ENCODE measurements at places on chromosomes 11 and 22. TPM values are rescaled to one million over a fixed set of nuclear protein-coding genes. Genes with fewer than 3 reads are reported as not detected.
A peak's percentile ranks its signal among the peaks of the same experiment; 100 is the strongest.

- no peak for ATAC-seq
Measured at GRCh38 chr11:92929246-92929645, 40.2 kb upstream of the MTNR1B start.

GRCh38 chr11:70328556-70328955, 58.1 kb downstream of the PPFIA1 start:
- ATAC-seq, result no peak

GRCh38 chr11:94171693-94172440, 43.2 kb downstream of the PANX1 start:
- ATAC-seq, result peak; percentile 80

DNA sequence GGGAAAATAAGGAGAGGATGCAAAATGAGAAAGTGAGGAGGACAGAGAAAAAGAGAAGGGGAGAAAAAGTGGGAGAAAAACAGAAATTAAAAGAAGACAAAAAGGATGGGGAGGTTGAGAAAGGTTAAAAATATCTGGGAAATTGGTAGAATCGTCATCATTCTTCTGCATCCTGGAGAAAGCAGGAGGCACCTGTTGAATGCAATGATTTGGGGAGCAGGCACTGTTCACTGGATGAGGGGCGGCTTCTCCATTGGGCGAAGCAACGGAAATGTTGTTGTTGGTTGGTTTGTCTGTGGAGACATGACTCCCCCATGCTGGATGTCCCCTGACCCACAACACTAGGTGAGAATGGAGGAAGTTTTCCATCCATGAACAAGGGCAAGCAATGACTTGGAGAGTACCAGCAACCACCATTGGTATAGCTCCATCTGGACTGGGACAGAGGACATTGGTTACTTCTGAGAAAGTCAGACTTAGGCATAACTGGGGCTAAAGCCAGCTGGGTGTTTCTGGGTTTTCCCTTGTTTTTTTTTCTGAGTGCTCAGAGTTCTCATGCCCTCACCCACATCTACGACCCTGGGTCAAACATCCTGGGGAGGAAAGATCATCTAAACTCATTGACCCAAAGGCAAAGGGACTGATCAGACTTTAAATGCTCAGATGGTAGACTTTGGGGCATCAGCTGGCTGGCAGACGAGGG, 11.9 kb upstream of the CD44 start:
- ATAC-seq, result no peak

GRCh38 chr11:126525216-126525615, 169.7 kb downstream of the ST3GAL4 start:
- ATAC-seq, result no peak

GRCh38 chr22:32612834-32613233, 138.2 kb downstream of the FBXO7 start:
- ATAC-seq, result no peak

- ATAC-seq, result no peak
Measured at GRCh38 chr11:15095736-15096228, 18.9 kb upstream of the INSC start.

Gene UPK3A
- not detected for total RNA-seq

DNA sequence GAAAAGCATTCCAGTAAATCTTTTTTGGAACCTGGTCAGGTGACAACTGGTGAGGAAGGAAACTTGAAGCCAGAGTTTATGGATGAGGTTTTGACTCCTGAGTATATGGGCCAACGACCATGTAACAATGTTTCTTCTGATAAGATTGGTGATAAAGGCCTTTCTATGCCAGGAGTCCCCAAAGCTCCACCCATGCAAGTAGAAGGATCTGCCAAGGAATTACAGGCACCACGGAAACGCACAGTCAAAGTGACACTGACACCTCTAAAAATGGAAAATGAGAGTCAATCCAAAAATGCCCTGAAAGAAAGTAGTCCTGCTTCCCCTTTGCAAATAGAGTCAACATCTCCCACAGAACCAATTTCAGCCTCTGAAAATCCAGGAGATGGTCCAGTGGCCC, 24.1 kb upstream of the TTC36 start:
- ATAC-seq, result no peak

Gene SMIM35
- total RNA-seq, result 0.49 TPM

- ATAC-seq, result peak; percentile 23
Measured at GRCh38 chr11:66745356-66746235, 16.6 kb upstream of the SPTBN2 start.

- peak; percentile 6 for ATAC-seq
Measured at GRCh38 chr11:1834779-1835670, at the start of gene SYT8. Gene SYT8, plus strand, starts transcription at chr11:1834990. Its CDS starts 116 bp downstream, at chr11:1835106.

Gene ZFP91
- 64.5 TPM for total RNA-seq

DNA sequence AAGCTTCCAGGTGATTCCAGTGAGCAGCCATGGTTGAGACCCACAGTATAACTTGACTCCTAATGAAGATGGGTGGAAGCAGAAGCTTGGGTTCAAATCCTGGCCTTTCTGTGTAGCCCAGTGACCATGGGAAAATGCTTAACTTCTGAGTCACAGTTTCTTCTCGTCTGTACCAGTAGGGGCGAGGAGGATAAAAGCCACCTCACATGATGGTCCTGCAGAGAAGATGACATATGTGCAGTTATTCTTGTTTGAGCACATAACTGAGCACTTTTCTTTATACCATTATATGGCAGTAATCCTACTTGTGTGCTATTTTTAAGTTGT, 4.9 kb downstream of the TMEM109 start:
- no peak for ATAC-seq

DNA sequence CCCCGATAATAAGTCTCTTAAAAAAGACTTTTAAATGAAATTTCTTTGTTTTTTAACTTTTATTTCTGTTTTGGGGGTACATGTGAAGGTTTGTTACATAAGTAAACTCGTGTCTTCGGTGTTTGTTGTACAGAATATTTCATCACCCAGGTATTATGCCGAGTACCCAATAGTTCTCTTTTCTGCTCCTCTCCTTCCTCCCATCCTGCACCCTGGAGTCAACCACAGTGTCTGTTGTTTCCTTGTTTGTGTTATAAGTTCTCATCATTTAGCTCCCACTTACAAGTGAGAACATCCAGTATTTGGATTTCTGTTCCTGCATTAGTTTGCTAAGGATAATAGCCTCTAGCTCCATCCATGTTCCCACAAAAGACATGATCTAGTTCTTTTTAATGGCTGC, 1.6 kb upstream of the GSTP1 start:
- no peak for ATAC-seq

Gene HTATIP2
- total RNA-seq, result 0.88 TPM

DNA sequence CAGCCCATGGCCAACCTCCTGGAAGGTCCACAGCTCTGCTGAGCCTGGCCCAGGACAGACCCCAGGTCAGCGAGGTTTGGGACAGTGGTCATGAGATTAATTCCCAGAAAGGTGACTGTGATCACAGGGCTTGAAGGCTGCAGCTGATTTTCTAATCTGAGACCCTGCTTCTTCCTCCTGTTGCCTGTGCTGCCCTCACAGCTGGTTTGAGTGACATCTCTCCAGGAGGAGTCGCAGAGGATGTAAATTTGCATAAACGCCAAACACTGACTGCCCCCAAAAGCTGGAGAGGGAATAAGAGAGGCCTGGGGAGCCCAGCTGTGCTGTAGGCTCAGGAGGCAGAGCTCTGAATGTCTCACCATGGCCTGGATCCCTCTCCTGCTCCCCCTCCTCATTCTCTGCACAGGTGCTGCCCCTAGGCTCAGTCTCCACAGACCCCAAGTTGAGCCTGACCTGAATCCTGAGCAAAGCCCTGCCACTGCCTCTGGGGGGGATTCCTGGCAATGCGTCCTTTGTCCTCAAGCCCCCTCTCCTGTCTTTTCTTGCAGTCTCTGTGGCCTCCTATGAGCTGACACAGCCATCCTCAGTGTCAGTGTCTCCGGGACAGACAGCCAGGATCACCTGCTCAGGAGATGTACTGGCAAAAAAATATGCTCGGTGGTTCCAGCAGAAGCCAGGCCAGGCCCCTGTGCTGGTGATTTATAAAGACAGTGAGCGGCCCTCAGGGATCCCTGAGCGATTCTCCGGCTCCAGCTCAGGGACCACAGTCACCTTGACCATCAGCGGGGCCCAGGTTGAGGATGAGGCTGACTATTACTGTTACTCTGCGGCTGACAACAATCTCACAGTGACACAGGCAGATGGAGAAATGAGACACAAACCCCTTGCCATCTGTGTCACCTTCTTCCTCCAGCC, 23.8 kb downstream of the GGTLC2 start:
- ATAC-seq, result no peak

DNA sequence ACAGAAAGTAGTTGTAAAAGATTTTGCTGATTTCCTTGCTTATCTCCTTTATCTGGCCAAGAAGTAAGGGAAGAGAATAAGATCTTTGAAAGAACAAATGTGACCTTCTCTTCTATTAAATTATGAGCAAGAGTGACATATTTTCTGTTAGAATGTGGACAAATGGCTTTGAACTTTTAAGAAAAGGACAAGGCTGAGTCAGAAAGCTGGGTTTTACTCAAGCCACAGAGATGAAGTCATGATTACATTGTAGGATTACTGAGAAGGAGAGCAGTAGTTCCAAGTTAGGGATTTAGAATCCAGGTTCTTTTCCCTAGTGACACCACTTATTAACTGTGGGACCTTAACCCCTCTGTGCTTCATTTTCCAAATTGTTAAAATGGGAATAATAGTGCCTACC, 13.5 kb downstream of the CCDC90B start:
- no peak for ATAC-seq

DNA sequence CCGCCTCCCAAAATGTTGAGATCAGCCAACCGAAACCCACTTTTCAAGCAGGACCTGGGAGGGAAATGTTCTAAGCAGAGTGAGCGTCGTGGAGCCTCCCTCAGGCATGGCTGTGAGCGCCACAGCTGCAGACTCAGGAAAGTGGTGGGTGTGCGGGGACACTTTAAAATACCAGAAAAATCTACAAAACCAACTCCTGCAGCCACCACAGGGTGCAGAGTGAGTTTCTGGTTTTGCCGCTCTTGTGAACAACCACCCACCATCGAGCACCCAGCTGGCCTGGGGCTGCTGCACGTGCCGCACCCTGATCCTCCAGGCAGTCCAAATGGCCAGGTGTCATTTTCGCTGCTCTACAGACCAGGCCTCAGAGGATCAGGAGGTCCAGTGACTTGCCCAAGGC, 46.9 kb downstream of the CELSR1 start:
- ATAC-seq, result no peak

Gene SMARCB1
- 107 TPM for total RNA-seq

GRCh38 chr11:6572215-6572614, 31.2 kb downstream of the RRP8 start:
- no peak for ATAC-seq

DNA sequence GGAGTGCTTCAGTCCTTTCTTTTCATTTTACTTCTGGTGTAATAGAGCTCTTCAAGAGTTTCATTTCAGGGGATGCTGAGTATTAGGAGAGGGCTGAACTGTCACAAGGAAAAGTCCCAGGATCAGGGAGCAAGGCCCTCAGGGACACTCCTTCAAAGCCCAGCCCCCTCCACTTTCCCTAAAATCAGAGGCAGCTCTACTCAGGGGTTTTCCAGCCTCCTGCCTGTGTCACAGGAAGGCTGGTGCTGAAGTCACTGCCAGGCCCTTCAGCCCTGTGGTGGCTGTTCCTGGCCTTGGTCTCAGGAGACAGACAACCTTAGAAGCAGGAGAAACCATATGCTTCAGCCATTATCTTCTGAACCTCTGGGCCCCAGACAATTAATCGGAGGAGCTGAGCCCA, 36.4 kb upstream of the KIRREL3 start:
- no peak for ATAC-seq

Data from motor neuron (in vitro differentiated cells).